ENCODE measurements at places on chromosomes 1 and 21. TPM values are rescaled to one million over a fixed set of nuclear protein-coding genes. Genes with fewer than 3 reads are reported as not detected.
A peak's percentile ranks its signal among the peaks of the same experiment; 100 is the strongest.

- no peak overlapping the region for H3K27ac ChIP-seq
- H3K27me3 ChIP-seq: no peaks in the 10 kb centered on the region
- no peak for DNase-seq
These were observed 414.0 kb downstream of the PRDM2 start for GRCh38 chr1:14113841-14114567.

ALPL gene
- total RNA-seq: 17.6 TPM

MAP3K21 gene
- total RNA-seq: 0.17 TPM

SLC26A9 gene
- total RNA-seq: not detected

DNA sequence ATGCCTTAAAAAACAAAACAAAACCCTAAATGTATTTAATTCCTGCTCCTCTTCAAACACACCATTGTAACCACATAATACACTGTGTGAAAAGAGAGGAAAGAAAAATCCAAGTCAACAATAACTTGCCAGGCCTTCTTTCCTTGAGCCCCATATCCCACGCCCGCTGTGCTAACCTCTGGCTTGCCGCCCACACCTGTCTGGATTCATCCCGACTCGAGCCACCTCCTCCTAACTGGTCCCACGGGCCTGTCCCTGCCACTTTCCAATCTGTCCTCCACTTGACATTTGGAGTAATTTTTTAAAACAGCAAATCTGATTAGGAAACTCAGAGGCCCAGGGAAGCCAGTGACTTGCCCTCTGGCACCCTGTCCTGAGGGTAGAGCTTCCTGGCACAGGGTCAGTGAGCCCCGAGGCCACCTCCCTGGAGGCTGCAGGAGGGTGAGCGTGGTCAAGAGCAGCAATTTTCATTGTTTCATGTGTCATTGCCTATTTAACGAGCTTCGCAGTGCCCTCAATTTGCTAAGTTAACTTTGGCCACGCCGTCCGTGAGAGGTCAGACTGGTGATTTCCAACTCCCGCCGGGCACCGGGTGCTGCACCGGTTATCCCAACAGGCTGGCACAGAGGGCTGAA, 54.1 kb downstream of the B3GALT5 start:
- H3K4me3 ChIP-seq: no peak overlapping the region
- H3K4me1 ChIP-seq: no peaks in the 10 kb centered on the region
- no peak overlapping the region for H3K27ac ChIP-seq
- no peak for DNase-seq
- no peaks in the 10 kb centered on the region for H3K36me3 ChIP-seq
- H3K27me3 ChIP-seq: peaks cover 9% of the 10 kb centered on the region

IQGAP3 gene
- total RNA-seq: 6.8 TPM

DNA sequence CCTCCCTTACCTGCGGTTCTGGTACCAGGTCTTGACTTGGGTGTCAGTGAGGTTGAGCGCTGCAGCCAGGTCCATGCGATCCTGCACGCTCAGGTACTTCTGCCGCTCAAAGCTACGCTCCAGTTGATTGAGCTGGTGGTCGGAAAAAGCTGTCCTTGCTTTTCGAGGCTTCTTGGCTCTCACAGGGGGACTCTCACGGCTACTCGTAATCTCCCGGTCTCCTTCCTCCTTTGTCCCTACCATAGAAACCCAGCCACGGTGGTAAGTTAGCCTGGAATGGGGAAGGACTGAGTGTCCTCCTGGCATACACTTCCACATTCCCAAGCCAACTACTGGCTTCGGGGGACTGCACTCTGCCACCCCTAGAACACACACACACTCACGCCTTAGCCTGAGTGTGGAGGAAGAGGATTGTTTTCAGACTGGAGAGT, 2.6 kb downstream of the BARHL2 start:
- H3K27ac ChIP-seq: no peak overlapping the region
- no peak for DNase-seq
- peaks cover 84% of the 10 kb centered on the region for H3K27me3 ChIP-seq
- peaks cover 6% of the 10 kb centered on the region for H3K36me3 ChIP-seq
- H3K4me3 ChIP-seq: no peak overlapping the region

- no peaks in the 10 kb centered on the region for H3K27me3 ChIP-seq
- peak; percentile 81 for DNase-seq
- no peaks in the 10 kb centered on the region for H3K36me3 ChIP-seq
These were observed at the start of gene C2CD2 for GRCh38 chr21:41953831-41954653. C2CD2 (minus strand) TSS chr21:41954018; CDS start chr21:41953648, 370 bp downstream.

GRCh38 chr1:21640653-21641052, 28.5 kb downstream of the RAP1GAP start:
- no peak overlapping the region for H3K27ac ChIP-seq
- H3K4me1 ChIP-seq: peaks cover 16% of the 10 kb centered on the region

GRCh38 chr1:32874860-32875752, 4.4 kb upstream of the FNDC5 start:
- H3K4me1 ChIP-seq: peaks cover 24% of the 10 kb centered on the region
- peaks cover 13% of the 10 kb centered on the region for H3K27me3 ChIP-seq
- no peaks in the 10 kb centered on the region for H3K36me3 ChIP-seq
- H3K4me3 ChIP-seq: no peak overlapping the region
- H3K27ac ChIP-seq: no peak overlapping the region

DNA sequence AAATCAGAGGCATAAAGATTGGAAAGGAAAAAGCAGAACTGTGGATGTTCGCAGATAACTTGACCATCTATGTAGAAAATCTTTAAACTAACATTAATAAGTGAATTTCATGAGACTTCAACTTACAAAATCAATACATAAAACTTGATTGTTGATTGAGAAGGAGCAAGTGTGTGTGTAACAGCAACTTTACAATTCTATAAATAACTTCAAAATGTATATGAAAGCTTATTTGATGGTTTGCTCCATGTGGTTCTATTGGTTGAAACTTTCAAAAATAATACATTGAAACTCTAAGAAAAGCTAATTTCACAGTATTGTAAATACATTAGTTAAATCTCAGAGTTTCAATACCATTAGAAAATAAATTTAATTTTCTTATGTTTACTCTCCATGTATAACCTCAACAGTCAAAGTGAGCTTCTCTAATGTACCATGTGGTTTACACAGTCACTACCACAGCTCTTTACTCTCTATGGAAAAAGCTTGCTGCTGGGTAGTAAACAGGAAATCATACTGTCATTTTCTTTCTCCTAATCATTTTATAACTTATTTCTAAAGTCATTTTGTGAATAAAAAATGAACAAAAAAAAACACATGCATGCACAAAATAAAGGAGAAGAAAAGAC, 12.0 kb downstream of the AKT3 start:
- H3K4me3 ChIP-seq: no peak overlapping the region
- H3K36me3 ChIP-seq: peaks cover 16% of the 10 kb centered on the region
- no peak overlapping the region for H3K27ac ChIP-seq
- H3K27me3 ChIP-seq: no peaks in the 10 kb centered on the region

- peak overlapping the region; percentile 98 for H3K27ac ChIP-seq
- H3K4me3 ChIP-seq: peak overlapping the region; percentile 22
- DNase-seq: no peak
- peaks cover 2% of the 10 kb centered on the region for H3K36me3 ChIP-seq
- no peaks in the 10 kb centered on the region for H3K27me3 ChIP-seq
These were observed 3.9 kb downstream of the SPEN start for GRCh38 chr1:15851210-15852035.

DNA sequence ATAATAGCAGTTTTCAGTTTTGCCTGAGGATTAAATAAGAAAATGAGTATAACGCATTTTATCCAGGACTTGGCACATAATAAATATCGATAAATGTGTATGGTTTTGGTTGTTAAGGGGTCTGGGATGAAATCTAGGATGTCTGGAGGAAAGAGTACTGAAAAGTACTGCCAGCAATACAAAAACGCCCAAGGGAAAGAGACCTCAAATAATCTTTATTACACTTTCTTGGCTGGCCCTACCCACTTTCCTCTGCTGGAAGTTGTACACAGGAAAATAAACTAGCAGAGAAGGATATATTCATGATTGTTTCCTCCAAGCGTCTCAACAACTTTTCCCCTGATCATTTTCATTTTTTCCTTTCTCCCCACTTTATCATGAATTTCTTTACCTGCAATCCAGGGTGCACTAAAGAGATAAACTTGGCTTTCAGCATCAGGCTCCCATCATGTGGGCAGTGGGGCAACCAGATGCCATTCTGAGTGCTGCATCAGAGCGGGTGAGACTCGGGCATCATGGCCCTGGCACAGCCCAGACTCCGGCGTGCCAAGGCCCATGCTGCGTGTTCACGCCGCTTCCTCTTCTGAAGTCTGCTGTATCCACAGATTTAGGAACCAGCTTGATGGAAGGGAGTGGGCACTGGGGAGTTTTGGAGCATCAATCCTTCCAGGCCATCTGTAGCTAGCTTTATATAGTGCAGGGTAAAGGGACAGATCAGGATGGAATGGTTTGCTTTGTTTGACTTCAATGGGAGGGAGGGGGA, 35.8 kb upstream of the PLXNA2 start:
- no peak for DNase-seq
- peaks cover 13% of the 10 kb centered on the region for H3K4me1 ChIP-seq
- no peaks in the 10 kb centered on the region for H3K36me3 ChIP-seq
- no peak overlapping the region for H3K27ac ChIP-seq

FAM167B gene
- total RNA-seq: 3.1 TPM

GRCh38 chr1:29123053-29123886, 433 bp downstream of the TMEM200B start:
- H3K27me3 ChIP-seq: no peaks in the 10 kb centered on the region
- H3K36me3 ChIP-seq: no peaks in the 10 kb centered on the region
- peak overlapping the region; percentile 85 for H3K27ac ChIP-seq

DNA sequence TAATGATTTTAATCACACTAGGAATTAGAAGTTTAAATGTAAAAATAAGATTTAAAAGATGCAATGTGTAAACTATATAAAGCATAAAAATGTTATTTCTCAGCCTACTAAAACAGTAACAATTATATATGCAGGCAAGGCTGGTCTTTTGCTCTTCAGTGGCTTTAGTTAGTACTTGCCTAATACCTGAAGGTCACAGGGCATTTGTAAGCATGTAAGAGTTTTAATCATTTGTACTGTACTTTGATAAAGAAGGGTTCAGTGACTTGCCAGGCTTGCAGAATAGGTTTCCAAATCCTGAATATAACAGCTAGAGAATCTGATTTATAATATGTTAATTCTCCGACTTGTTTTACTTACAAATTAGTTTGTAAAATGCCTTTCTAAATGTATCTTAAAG, 256.5 kb downstream of the GPR52 start:
- no peaks in the 10 kb centered on the region for H3K36me3 ChIP-seq
- no peak overlapping the region for H3K4me3 ChIP-seq
- no peak overlapping the region for H3K27ac ChIP-seq
- H3K4me1 ChIP-seq: no peaks in the 10 kb centered on the region

GRCh38 chr1:233327651-233328141, at the start of gene MAP3K21:
MAP3K21 (plus strand) TSS chr1:233327724; CDS start chr1:233328029, 305 bp downstream.
- peak within 1 kb of the TSS; percentile 61 for H3K4me3 ChIP-seq
- H3K27me3 ChIP-seq: peaks cover 32% of the 10 kb centered on the region
- peaks cover 8% of the 10 kb centered on the region for H3K4me1 ChIP-seq
- H3K27ac ChIP-seq: no peak within 1 kb of the TSS

GRCh38 chr1:147822292-147822691, 61.9 kb upstream of the GJA5 start:
- H3K27ac ChIP-seq: no peak overlapping the region
- no peaks in the 10 kb centered on the region for H3K4me1 ChIP-seq
- H3K36me3 ChIP-seq: no peaks in the 10 kb centered on the region
- DNase-seq: no peak
- no peak overlapping the region for H3K4me3 ChIP-seq

FAM3B gene
- total RNA-seq: not detected

- no peak for DNase-seq
- peaks cover 27% of the 10 kb centered on the region for H3K27me3 ChIP-seq
- no peak overlapping the region for H3K4me3 ChIP-seq
- H3K4me1 ChIP-seq: no peaks in the 10 kb centered on the region
- no peak overlapping the region for H3K27ac ChIP-seq
These were observed 79.8 kb downstream of the WDR4 start for GRCh38 chr21:42799516-42799915.

OR2AK2 gene
- not detected for total RNA-seq

AMIGO1 gene
- total RNA-seq: 3.1 TPM

DNA sequence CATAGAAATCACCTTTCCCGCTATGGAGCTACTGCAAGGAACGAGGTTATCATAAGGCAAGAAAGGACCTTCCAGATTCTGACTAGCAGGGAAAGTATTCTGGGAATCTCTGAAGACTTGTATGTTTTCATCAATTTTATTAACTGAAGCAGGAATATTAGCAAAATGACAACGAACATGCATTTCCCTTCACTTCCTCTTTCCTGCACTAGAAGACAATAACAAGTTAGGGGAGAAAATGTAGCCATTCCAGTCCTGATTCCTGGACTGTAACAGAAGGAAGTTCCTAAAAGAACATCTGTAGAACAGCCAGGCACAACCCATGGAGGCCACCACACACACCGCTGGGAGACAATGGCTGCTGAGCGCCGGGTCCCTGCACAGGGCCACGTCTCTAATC, 106.8 kb downstream of the RAVER2 start:
- DNase-seq: no peak
- no peak overlapping the region for H3K27ac ChIP-seq
- no peaks in the 10 kb centered on the region for H3K4me1 ChIP-seq
- H3K4me3 ChIP-seq: no peak overlapping the region
- no peaks in the 10 kb centered on the region for H3K27me3 ChIP-seq

DNA sequence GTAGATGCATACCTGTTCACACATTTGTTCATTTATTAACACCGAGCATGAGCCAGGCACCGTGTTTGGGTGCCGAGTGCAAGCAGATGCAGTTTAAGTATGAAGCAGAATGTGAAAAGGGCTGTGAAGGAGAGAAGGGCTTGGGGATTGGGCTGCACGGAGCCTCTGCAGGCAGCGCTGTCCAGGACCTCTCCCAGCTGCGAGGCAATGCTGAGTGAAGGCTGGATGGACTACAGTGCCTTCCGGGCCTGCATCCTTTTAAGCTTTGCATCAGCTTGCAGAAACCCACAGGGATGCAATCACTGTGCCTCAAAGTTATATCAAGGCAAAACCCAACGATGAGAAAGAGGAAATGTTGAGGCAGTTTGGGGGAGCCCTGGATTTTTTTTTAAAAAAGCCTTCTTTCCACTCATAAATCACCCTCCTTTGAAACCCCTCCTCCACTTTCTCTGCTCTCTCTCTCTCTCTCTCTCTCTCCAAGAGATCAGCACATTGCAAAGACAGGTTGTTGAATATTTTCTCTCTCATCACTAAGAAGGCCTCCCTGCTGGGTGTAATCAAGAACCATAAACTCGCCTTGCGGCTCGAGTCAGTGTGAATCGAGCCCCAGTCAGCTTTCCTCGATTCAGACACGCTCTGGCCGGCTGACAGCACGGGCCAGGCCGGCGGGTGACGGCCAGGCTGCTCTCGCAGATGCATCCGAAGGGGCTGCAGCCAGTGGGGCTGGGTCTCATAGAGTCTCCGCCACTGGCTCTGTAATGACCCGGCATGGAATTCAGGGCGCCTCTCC, 89.2 kb upstream of the POU3F1 start:
- H3K4me1 ChIP-seq: peaks cover 57% of the 10 kb centered on the region
- no peaks in the 10 kb centered on the region for H3K27me3 ChIP-seq
- no peak for DNase-seq
- no peak overlapping the region for H3K4me3 ChIP-seq

Measured in chondrocyte (in vitro differentiated cells).